Nasal cavity respiratory epithelium epithelial cell of viscerocranial mucosa (primary cell): ENCODE measurements at places on chromosomes 6 and 20. TPM values are rescaled to one million over a fixed set of nuclear protein-coding genes. Genes with fewer than 3 reads are reported as not detected.

Gene GABRR1
- not detected in 2 replicates for total RNA-seq

Gene MUC22
- total RNA-seq, result under 0.01 TPM in 1 of 2 replicates, not detected in the other

Gene NRN1
- 2.4 TPM in 1 of 2 replicates, not detected in the other for total RNA-seq

Gene OR2J1
- not detected in 2 replicates for total RNA-seq

Gene C6orf58
- total RNA-seq, result not detected in 2 replicates

Gene NOX3
- not detected in 2 replicates for total RNA-seq

Gene CRISP3
- total RNA-seq, result 0.07 and 0.34 TPM in 2 replicates

Gene TREML2
- total RNA-seq, result under 0.01 TPM in 1 of 2 replicates, not detected in the other

Gene STMND1
- not detected in 2 replicates for total RNA-seq

Gene SCRT2
- not detected in 2 replicates for total RNA-seq

Gene SLC22A1
- 0.34 and 0.78 TPM in 2 replicates for total RNA-seq

Gene WASF1
- total RNA-seq, result 8.2 and 15.5 TPM in 2 replicates

Gene PNLDC1
- total RNA-seq, result 0.07 TPM in 1 of 2 replicates, not detected in the other

Gene VIP
- total RNA-seq, result under 0.01 and 0.14 TPM in 2 replicates

Gene PNPLA1
- 0.36 and 0.68 TPM in 2 replicates for total RNA-seq

Gene TNF
- under 0.01 and 0.07 TPM in 2 replicates for total RNA-seq

Gene CYP39A1
- 6.5 and 8.2 TPM in 2 replicates for total RNA-seq

Gene VNN1
- 0.34 and 0.50 TPM in 2 replicates for total RNA-seq

Gene C6orf118
- total RNA-seq, result not detected in 2 replicates
